Activated naive CD4-positive, alpha-beta T cell treated with anti-CD3 and anti-CD28 coated beads, Interleukin-2, amount 50 U/mL, for 16 hours (primary cell): ENCODE measurements at places on chromosomes 5 and 9.

GRCh38 chr9:134204991-134205578 lies 40.7 kb upstream of the RNU6ATAC start:
- no peak for DNase-seq

- DNase-seq, result no peak
Observed at GRCh38 chr9:114172981-114173833, 17.9 kb downstream of the COL27A1 start.

GRCh38 chr5:175816348-175816747 lies 55.0 kb upstream of the CPLX2 start:
- no peak for DNase-seq

GRCh38 chr5:91283899-91284298 lies 99.2 kb downstream of the ARRDC3 start:
- DNase-seq, result no peak
